Suppressor macrophage (primary cell): ENCODE measurements at places on chromosomes 13 and 19.

GRCh38 chr13:83633746-83634145, 248.5 kb downstream of the SLITRK1 start:
- no peak for DNase-seq

- DNase-seq = no peak
Observed at GRCh38 chr13:75769141-75769905, 133.2 kb downstream of the LMO7 start.

GRCh38 chr13:94369972-94370436, 109.5 kb downstream of the DCT start:
- no peak for DNase-seq

DNA sequence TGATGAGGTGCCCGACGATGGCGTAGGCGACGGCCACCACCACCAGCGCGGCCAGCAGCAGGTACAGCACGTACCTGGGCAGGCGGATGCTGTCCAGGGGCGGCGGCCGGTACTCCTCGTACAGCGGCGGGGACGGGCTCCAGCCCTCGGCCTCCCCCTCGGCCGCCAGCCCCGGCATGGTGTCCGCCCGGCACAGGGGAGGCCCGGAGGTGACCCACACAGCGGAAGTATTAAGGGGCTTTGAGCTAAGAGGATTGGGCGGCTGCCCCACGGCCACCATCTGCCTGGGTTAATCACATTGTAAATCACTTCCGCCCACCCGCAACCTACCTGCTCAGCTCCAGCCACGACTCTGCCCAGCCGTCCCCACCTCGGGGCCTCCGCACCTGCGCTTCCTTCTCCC, at the start of gene SMIM44:
Gene SMIM44, minus strand, starts transcription at position 216 of the 403 bp plus-strand sequence. Its CDS starts 38 bp downstream, at position 178.
- no peak for DNase-seq

- peak; percentile 87 for DNase-seq
Observed at GRCh38 chr19:19460761-19461265, 54.5 kb downstream of the TSSK6 start.

DNA sequence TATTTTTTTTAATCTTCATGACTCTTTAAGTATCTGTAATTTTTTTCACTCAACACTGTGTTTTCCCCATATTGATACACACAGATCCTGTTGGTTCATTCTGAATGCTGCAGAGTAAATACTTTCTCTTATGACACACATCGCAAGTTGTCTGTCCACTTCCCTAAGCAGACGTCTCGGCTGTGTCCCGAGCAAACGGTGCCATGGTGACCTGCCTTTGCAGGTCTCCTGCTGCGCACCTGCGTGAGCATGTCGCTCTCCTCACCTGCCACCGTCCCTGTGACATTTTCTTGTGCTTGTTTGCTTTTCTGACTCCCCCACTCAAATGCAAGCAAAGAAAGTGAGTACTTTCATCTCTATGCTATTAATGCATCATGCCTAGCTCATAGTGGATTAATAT, 57.8 kb downstream of the CCDC70 start:
- no peak for DNase-seq

DNA sequence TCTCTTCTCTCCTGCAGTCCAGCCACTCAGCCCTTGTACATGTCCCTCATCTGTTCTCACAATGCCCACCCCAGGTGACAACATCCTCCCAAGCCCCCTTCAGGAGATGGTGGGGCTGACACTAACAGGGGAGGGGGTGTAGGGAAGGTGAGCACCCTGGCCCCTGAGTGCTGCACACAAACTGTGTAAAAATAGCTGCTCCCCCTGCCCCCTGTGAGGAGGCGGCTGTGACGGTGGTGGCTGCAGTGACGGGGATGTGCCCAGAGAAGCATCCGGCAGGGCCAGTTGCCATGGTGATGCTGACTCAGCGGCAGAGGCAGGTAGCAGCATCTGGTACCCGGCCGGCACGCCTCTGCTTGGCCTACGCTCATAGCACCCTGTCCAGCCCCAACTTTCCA, 13.0 kb upstream of the JUND start:
- DNase-seq = no peak

DNA sequence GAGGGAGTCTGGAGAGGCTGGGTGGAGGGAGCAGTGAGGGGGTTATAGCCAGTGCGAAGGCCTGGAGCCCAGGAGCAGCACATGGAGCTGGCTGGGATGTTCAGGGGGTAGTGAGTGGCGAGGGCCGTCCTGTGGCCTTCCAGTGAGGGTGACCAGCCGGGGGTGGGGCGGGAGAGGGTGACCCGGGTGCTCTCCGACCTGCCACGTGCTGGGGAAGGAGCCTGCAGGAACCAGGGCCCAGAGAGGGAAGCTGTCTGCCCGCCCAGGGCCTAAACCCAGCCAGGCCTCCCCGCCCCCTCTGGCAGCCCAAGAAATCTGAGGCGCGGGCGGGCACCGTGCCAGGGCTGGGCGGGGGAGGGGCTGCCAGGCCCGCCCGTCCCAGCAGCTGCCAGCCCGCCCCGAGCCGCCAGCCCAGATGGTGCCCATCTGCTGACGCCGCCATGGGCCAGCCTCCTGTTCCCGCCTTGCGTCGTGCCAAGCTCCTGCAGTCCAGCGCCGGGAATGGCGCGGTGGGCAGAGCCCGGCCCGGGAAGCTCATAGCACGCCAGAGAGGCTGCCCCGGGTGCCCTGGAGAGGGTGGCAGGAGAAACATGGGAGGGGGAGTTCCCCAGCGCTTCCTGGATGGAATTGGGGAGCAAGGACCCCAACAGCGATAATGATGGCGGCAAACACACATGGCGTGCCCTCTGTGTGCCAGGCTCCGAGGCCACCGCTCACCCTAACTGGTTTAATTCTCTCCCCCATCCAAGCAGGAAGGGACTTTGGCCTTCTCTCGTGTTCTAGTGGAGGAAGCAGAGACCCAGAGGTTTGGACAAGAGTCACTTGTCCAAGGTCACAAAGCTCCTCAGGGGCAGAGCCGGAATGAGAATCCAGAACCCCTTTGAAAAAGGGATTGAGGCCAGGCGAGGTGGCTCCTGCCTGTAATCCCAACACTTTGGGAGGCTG, 21.5 kb downstream of the NFIC start:
- DNase-seq = peak; percentile 76

DNA sequence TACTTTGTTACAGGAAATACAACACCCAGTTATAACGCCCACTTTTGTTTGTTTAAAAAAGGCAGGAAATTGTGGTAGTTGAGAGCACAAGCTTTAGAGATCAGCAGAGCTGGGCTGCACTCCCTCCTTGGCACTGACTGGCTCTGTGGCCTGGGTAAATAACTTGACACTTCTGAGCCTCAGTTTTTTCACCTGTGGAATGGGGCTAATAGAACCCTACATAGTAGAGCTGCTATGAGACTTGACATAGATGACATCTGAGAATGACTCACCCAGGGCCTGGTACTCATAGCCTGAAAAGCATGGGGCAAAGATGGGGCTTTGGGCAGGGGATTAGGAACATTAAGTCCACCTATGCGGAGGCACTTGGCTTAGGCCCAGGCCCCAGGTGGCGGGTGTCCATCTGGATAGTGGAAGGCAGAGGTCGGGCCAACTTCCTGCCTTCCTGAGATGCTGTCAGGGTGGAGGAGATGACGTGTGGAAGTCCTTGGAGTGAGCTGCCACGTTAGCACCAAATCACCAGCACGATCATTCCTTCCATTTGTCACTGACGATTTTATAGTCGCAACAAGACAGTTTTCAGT, 159.1 kb downstream of the KATNAL1 start:
- no peak for DNase-seq

- peak; percentile 52 for DNase-seq
Observed at GRCh38 chr13:80337288-80338081, 3.4 kb downstream of the SPRY2 start.

DNA sequence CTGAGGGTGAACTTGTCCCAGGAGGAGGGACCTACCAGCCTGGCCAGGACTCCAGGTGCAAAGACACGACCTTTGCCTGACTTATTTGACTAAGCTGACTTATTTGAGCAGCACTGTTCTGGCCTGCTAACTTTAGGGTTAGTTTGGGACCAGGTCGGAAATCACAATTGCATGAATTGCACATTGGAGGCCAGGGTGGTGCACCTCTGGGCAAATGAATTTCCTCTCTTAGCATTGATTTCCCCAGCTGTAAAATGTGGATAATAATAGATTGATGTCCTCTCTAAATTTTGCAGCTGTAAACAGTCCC, 1.4 kb upstream of the BST2 start:
- DNase-seq = no peak

DNA sequence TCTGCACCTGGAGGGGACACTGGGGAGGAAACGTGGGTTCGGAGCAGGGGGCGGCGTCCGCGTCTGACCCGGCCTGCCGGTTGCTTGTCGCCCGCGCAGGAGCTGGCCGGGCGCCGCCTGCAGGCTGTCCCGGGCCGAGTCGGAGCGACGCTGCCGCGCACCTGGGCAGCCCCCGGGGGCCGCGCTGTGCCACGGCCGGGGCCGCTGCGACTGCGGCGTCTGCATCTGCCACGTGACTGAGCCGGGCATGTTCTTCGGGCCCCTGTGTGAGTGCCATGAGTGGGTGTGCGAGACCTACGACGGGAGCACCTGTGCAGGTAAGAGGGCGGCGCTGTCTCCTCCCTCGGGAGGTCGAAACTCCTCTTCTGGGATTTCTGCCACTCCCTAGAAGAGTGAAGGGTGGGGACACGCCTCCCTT, 1.3 kb downstream of the ITGBL1 start:
- no peak for DNase-seq

DNA sequence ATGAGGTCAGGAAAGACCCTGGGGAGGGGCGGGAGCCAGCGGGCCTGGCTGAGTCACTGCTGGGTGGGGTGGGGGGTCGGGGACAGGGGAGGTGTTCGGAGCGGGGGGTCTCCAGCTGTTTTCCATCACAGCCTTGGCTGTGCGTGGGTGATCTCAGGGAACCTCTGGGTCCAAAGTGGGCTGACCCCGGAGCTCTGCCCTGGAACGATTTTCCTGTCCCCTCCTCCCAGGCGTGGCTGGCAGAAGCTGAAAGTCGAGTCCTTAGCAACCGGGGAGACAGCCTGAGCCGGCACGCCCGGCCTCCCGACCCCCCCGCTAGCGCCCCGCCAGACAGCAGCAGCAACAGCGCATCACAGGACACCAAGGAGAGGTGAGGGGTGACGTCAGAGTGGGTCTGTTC, 10.6 kb downstream of the TRIP10 start:
- no peak for DNase-seq

GRCh38 chr19:40407714-40408597, 5.2 kb downstream of the PRX start:
- DNase-seq = no peak

GRCh38 chr19:4284176-4284958, 5.3 kb downstream of the SHD start:
- DNase-seq = no peak

DNA sequence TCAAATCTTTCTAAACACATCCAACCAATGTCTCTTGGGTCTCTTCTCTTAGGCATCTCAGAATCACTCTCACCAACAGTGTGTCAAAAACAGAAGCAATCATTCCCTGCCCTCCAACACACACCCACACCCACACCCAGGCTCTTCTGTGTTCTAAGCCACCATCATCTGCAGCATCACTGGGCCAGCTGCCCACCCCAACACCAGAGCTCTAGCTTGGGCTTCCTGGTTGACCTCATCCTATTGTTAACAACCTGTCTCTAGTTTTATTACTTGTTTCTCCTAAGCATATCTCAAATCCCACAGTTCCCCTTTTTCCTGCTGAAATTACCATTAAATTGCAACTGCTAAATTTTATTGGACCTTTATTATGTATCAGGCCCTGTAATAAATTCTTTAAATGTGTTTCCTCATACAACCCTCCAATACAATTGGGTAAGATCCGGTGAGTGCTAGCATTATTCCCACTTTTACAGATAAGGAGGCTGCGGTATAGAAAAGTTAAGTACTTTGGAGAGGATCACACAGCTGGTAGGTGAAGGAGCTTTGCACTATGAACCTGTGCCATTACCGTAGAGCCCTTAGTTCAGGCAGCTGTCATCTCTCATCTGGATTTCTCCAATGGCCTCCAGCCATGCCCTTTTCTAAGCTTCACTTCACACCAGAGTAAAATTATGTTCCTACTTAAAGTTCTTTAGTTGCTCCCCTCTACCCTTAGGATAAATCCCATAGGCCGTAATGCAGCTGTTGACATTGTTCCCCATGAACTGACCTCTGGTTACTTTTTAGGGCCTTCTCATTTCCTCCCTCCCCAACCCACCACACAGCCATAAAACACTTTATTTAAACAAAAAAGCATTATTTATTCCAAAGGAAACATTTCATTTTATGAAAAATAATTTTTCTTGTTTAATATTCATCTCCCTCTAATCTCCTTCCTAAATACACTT, 227.7 kb downstream of the B3GLCT start:
- no peak for DNase-seq

GRCh38 chr13:22482496-22483000, 698.2 kb upstream of the SGCG start:
- DNase-seq = no peak

- no peak for DNase-seq
Observed at GRCh38 chr13:108827646-108828045, 198.2 kb downstream of the MYO16 start.

DNA sequence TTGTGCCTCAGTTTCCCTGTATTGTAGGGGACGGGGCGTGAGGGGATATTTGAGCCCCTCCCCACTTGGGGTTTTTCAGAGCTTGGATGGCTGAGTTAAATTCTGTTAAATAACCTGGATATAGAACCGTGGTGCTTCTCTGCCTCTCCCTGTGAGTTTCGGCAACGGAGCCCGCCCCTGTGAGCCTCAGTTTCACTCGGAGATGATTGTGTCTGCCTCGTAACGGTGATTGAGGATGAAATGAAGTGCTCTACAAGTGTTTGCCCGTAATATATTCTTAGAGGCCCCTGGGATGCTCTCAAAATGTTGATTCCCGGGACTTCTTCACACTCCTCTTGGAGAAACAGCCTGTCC, 509 bp downstream of the KXD1 start:
- peak; percentile 6 for DNase-seq

DNA sequence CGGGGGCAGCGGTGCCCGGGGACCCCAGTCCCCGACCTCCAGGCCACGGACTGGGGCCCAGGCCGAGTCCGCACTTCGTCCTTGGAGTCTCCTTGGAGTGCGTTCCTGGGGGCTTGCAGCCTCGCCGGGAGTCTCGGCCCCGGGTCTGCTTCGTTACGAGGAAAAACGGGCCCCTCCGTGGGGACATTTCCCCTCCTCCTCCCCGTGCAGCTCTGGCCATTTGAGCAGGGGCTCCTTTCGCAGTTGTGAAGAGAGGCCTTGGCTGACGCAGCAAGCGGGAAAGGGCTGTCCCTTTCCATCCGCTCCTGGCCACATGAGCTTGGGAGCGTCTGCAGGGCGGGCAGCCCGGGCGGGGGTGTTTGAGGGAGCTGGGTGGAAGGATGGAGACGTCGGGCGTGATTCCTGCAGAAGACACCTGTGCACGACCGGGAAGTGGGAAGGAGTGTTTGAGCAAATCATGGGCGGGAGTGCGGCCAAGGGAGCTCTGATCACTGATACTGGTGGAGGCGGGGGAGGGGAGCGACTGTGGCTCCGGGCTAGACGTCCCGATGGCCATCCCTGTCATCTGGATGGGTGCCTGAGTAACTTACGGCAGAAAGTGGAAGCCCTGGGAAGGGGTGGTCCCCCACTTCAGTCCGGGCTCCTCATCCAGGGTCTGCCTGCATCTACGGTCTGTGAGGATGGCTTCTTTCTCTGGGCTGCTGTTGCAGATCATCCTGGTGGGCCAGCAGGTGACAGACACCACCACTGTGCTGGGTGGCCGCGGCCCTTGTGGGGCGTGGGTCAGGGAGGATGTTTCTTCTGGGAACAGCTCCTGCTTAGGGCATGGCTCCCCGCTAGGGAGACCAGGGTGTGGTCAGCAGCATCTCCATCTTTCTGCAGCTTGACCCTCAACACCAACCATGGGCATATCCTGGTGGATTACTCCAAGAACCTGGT, 736 bp downstream of the GPI start:
- peak; percentile 52 for DNase-seq

GRCh38 chr13:51101636-51102235, 9.3 kb downstream of the C13orf42 start:
- DNase-seq = no peak

GRCh38 chr19:1882089-1882785, 3.1 kb downstream of the ABHD17A start:
- no peak for DNase-seq

GRCh38 chr13:67146523-67147130, 83.5 kb downstream of the PCDH9 start:
- DNase-seq = peak; percentile 8
